BJ (cell line): ENCODE measurements at places on chromosomes 13 and 19.

DNA sequence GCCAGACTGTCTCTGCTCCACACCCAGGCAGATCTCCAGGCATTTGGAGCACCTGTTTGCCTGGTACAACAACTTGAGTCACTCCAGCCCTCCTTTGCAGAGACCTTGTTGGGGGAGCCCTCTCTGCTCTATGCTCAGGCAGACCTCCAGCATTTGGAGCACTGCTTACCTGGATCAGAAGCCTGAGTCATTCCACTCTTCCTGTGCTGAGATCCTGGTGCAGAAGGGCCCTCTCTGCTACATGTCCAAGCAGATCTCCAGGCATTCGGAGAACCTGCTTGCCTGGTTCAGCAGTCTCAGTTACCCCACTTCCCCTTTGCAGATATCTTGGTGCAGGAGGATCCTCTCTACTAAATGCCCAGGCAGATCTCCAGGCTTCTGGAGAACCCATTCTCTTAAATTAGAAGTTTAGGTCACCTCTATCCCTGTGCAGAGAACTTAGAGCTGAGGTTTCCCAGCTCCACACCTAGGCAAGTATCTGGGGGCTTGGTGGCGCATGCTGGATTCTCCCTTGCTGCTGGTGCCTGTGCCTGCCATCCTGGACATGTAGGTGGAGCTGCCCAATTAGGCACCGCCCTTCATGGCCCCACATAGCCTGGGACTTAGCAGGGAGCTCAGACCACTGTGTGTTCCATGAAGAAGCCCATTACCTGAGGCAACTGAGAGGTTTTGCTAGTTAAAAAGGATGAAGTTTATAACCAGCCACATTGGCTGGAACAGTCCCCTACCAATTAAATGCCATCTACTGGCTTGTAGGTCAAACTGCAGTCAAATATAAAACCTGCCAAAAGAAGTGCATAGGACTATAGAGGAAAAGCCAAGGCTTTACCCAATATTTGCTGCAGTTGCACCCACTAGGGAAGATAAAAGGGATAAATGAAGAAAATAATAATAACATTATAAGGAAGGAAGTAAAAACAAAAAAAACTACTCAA lies 97.6 kb upstream of the SLITRK6 start:
- no peak for DNase-seq

DNA sequence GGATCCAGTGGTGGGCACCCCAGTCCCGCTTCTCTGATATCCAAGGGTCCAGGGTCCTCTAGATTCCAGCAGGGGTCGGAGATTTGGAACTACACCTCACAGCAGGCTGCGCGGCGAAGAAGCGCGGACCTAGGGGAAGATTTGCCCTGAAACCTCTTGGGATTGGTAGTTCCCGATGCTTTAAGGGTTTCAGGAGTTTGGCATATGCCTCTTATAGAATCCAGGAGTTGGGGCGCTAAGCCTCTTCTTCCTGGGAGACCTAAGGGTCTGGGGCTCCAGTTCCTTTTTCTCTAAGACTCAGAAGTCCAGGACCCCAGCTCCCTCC lies 349 bp downstream of the BCL2L12 start:
- DNase-seq = no peak

GRCh38 chr19:28607066-28607583 lies 605.8 kb downstream of the UQCRFS1 start:
- DNase-seq = no peak

GRCh38 chr19:11481534-11482383 lies 913 bp upstream of the ELAVL3 start:
- DNase-seq = peak; percentile 22

DNA sequence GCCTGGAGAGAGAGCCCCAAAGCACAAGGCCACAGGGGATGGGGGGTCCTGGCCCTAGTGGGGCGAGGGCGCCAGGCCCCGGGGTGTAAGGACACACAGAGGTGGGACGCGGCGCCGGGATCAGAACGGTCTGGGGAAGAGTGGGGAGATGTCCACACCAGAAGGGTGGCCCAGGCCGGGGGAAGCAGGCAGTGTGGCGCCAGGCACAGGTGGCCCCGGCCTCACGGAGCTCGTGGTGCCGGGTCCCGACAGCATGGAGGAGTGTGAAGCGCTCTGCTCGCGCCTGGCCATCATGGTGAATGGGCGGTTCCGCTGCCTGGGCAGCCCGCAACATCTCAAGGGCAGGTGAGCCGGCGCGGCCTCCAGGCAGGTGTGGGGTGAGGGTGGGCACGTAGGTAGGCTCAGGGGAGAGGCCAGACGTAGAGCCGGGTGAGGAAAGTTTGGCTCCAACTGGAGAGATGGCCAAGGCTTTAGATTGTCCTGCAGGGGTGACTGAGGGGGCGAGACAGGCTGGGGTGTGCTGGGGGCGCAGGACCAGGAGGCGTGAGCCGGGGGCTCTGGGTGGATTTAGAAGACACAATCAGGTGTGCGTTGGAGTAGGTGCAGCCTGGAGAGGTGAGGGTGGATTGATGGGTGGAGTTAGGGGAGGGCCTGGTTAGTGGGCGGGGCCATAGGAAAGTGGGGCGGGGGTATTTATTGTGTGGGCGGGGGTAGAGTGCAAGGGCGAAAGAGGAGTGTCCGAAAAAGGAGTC lies 2.9 kb upstream of the ARHGAP45 start:
- DNase-seq = no peak

- no peak for DNase-seq
Measured at GRCh38 chr13:99196466-99197116, 4.1 kb upstream of the UBAC2 start.
